ENCODE measurements at places on chromosomes 5 and 9. TPM values are rescaled to one million over a fixed set of nuclear protein-coding genes. Genes with fewer than 3 reads are reported as not detected.

GARIN3 gene
- polyA plus RNA-seq = not detected

LECT2 gene
- not detected for polyA plus RNA-seq

SPACA9 gene
- 2.6 TPM for polyA plus RNA-seq

ITK gene
- not detected for polyA plus RNA-seq

REEP2 gene
- 5.3 TPM for polyA plus RNA-seq
